EL (cell line): ENCODE measurements at places on chromosomes 1 and 21.

DNA sequence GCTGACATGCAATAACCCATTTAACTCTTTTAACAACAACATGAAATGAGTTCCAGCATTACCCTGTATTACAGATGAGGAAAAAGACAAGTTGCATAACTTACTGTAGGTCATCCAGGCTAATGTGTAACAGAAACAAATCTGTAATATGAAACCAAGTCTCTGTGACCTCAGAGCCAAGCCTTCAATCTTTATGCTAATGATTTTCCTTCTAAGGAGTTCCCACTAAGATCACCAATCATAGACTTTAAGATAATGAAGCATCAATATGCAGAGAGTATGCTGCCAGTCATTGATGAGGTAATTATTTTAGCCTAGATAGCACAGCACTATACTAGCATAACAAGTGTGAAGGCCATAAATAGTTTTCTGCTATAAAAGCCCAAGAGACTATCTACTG, 35.6 kb upstream of the RNPC3 start:
- peak; percentile 21 for DNase-seq

DNA sequence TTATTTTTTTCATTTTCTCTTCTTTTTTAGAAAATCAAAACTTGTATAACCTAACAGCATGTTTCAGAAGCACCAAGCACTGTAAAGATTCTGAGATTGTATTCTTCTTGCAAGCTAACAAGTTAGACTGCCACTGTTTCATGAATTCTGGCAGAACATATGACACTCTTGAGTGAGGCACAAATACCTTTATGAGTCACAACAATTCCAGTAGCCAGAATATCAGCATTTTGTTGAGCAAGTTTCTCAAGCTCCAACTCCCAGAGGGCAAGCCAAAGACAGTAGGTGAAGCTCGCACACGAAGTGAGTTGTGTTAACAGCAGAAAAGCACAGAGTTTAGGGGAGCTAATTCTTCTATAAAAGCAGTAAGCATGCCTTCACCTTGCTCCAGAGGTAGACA, 268.8 kb upstream of the NCAM2 start:
- DNase-seq: no peak

DNA sequence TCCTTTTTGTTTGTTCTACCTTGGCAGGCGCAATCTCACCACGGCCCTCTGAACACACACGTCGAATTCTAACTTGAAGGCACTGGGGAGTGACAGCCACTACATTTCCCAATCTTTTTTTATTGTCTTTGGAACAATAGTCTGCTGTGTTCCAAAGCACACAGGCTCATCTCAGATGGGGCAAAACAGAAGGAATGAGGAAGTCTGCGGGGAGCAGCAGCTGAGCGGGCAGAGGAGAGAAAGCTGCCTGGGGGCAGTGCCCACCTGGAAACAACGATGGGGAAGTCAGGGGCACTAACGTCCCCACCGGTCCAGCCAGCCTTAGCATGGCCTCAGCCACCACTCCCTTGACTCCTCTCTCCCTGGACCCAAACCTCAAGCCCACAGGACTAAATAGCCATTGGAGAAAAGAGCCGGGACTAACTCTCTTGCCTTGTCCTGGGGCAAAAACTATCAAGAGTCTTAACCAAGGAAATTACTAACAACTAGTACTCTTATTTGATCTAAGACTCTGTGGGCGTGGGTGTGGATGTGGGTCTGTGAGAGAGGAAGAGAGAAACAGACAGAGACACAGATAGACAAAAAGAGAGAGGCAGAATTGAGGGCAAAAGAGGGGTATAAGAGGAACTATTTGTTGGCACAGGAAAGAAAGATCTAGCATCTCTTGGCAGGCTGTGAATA, 34.2 kb downstream of the SYF2 start:
- no peak for DNase-seq

GRCh38 chr1:209527372-209527771, 56.1 kb upstream of the CAMK1G start:
- peak; percentile 84 for DNase-seq

DNA sequence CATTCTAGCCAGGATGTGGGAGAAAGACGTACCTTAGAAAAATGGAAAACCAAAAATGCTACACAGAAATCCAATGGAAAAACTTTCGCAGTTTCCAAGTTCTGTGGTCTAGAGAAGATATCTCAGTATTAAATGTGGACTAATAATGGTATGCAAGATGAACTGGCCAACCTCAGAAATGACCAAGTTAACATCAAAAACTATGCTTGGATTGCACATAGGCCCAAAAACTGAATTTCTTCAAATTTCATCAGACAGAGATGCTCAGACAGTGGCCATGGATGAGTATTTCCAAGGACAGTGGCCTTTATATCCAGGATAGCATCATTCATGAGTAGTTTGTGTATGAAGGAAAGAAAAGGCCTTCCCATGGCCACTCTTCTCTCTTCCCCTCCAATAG, 132.2 kb downstream of the TIAM1 start:
- no peak for DNase-seq

DNA sequence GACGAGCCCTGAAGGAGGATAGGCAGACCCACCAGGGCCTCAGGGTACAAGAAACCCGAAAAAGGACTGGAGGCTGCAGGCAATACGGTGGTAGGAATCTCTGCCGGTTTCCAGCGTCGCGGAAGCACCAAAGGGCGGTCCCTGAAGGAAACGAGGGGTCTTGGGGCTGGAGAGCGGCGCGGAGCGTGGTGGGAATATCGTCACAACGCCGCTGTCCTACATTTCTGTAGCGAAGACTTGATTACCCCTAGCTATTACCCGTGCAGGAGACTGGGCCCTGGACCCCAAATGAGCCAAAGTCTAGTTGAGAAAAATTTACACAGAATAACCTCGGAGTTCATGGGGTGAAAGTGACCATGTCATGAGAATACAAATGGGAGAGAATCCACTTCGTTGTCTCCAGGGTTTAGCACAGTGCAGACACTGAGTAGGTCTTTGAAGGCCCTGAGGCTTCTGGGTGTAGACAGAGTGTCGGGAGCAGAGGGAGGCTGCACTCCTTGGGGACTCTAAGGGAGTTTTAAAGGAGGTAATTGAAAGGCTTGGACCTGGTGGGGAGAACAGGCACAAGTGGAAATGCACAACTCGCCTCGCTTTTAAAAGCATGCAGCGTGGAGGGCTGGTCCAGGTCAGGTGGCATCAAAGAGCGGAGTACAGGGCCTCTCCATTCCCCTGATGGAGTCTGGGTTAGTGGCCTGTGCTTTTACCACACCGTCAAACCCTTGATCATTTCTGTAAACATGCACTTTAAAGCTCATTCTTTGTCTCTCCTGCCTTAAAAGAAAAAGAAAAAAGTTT, 1.5 kb downstream of the ATP1A1 start:
- no peak for DNase-seq

GRCh38 chr1:202210385-202210784, 16.8 kb downstream of the LGR6 start:
- peak; percentile 17 for DNase-seq

DNA sequence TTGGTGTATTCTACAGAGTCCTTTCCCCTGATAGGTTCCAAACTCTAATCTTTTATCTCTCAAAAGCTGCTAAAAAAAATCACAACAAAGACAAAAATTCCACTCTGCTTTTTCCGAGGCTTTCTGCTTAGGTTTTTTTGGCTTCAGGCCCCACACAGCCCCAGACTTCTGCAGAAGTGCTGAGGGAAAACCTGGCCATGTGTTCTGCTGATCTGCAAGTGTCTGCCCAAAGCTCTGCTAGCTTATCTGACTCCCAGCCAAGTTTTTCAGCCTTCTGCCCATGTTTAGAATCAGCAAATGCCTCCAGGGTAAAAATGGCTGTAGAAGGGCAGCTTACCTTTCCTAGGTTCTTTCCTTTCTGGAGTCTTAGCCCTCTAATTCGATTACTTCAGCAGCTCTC, 28.4 kb downstream of the DISP3 start:
- DNase-seq: no peak

DNA sequence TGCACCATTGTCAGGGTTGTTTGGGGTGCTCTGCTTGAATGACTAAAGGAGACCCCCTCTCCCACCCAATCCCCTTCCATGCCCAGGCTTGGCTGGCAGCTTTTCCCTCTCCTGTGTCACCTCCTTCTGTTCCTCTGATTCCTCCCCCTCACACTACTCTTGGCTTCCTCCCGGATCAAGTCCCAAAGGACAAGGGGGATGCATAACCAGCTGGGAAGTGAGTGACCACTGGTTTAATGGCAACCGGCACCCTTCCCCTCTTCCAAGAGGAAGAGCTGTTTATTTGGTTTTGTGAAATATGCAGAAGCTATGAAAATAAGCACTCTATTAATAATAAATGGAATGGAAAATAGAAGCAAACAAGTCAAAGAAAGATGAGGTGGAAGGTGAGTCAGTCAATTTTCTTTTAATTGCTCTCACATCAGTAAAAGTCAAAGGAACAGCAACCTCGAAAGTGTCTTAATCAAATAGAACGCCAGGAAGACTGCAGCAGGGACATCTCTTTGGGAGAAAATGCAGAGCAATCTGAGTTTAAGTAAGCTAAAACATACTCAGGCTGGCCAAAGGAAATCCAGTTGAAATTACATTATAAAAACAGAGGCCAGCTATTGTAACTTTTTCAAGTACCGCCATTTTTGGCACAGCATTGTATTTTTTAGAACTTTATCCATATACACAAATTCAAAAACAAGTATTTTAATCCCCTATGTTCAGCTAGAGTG, 322.5 kb downstream of the SIPA1L2 start:
- DNase-seq: no peak

DNA sequence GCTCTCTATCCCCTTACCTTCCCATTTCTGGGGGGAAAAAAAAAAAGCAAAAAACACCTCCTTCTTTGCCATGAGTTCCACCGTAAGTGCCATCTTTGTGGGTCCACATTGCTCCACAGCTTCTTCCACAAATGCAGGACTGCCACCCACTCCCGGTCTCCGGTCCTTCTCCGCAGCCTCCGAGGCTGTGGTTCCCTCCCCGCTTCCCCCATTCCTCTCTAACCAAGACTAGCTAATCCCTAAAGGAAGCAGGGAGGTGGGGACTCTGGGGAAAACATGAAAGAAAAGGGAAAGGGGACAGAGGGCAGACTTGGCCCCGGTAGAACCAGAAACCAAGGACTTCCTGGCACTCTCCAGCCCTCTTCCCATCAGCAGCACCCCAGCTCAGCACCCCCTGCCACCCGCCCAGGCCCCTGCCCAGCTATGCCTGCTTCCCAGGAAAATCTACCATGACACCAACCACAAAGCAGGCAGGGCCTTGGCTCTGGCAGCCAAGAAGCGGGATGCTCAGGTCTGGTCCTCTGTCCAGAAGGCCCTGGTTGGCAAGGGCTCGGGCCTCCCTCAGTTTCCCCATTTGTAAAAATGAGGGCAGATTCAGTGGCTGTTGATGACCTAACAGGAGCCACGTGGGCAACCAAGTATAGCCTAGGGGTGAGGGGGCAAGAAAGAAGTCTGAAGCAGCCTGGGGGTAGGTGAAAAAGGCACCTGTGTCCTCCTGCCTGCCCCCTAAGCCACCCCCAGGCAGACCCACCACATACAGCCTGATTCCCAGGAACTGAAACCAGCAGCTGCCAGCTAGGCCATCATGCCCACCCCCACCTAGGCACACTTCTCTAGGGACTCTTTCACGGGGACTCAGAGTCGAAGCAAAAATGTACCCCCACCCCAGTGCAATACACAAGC, 2.5 kb downstream of the EPHA2 start:
- no peak for DNase-seq

- DNase-seq: peak; percentile 3
Observed at GRCh38 chr1:109668123-109668775, 392 bp downstream of the GSTM2 start.

GRCh38 chr1:208179961-208180409, 64.2 kb downstream of the PLXNA2 start:
- DNase-seq: no peak

DNA sequence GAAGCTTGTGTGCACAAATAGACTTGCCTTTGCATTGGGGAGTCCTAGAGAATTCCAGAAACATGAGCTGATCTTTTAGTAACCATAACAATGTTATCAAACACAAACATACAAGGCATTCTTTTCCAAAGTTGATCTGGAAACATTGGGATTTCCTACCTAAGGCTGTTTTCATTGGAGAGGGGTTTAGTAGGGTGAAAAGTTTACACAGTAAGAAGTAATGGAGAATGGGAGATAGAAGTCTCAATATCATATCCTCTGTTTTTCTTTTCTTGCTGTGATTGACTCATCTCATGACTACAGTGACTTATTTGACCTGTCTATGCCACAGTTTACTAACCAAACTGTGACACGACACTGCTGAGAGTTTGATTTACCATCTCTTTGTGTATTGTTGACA, 65.6 kb upstream of the PLA2G4A start:
- peak; percentile 37 for DNase-seq

DNA sequence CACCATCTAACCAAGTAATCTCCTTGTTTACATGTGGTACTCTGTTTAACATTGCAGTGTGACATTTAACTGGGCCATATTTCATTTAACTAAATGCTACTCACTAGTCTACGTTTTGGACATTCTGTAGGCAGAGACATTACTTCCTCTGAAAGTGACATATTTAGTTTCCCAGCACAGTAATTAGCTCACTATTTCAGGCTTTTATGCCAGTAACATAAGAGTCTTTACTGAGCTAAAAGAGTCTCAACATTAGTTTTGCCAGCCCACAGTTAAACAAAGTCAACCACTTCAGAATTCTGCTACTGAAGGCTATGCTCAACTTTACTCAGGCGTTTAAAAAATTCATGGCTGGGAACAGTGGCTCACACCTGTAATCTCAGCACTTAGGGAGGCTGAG, 2.6 kb upstream of the TNFRSF9 start:
- DNase-seq: no peak

DNA sequence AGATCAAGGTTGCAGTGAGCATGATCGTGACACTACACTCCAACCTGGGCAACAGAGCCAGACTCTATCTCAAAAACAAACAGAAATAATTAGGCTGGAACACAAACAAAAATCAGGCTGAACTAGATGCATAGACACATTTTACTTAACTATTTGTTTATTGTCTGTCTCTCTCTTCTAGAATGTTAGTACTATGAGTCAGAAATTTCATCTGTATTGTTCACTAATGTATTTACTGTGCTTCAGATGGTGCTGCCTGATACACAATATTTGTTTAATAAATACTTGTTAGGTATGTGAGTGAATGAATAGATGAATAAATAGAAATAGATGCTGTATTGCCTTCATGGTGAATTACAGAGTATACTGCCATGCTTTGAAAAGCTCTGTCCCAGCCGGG, 6.0 kb upstream of the LIN28A start:
- DNase-seq: peak; percentile 50

DNA sequence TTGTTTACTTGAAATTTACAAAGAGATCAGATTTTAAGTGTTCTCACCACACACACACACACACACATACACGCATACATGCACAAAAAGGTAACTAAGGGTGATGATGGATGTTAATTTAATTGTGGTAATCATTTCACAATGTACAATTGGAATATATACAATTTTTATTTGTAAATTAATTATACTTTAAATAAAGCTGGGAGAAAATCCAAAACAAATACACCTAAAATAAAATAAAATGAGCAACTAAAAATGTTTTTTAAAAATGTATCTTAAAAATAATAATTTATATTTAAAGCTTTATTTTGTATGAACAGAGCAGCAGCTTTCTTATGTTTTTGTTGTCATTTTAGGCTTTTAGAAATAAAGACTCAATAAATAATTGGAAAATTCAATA, 8.2 kb upstream of the INSL5 start:
- DNase-seq: no peak

GRCh38 chr1:83067954-83068353, 931.0 kb downstream of the TTLL7 start:
- no peak for DNase-seq
